Activated T-helper 1 cell treated with anti-CD3 and anti-CD28 coated beads, Interleukin-12 subunit alpha, Interleukin-12 subunit beta, Interleukin-2, Interleukin-4 antibody, amounts not matched to agents 30 ng/mL and 10 ng/mL and 1 ng/mL, durations not matched to agents 14 hours and 24 hours and 36 hours (primary cell): ENCODE measurements at places on chromosomes 7 and 10.

- no peak overlapping the region for H3K4me3 ChIP-seq
- H3K4me1 ChIP-seq, result no peaks in the 10 kb centered on the region
- H3K36me3 ChIP-seq, result no peaks in the 10 kb centered on the region
- H3K27ac ChIP-seq, result no peak overlapping the region
- DNase-seq, result no peak
- H3K27me3 ChIP-seq, result no peaks in the 10 kb centered on the region
Observed at GRCh38 chr10:130481936-130482335, 345.7 kb downstream of the GLRX3 start.

- H3K36me3 ChIP-seq, result peaks cover 8% of the 10 kb centered on the region
- no peak overlapping the region for H3K27ac ChIP-seq
- DNase-seq, result no peak
- no peaks in the 10 kb centered on the region for H3K27me3 ChIP-seq
Observed at GRCh38 chr10:74651565-74651964, 174.8 kb upstream of the KAT6B start.

GRCh38 chr10:127300868-127301321 is 104.5 kb upstream of the INSYN2A start:
- H3K27ac ChIP-seq, result no peak overlapping the region
- H3K4me1 ChIP-seq, result peaks cover 7% of the 10 kb centered on the region
- DNase-seq, result no peak
- no peak overlapping the region for H3K4me3 ChIP-seq
- H3K27me3 ChIP-seq, result peaks cover 27% of the 10 kb centered on the region

DNA sequence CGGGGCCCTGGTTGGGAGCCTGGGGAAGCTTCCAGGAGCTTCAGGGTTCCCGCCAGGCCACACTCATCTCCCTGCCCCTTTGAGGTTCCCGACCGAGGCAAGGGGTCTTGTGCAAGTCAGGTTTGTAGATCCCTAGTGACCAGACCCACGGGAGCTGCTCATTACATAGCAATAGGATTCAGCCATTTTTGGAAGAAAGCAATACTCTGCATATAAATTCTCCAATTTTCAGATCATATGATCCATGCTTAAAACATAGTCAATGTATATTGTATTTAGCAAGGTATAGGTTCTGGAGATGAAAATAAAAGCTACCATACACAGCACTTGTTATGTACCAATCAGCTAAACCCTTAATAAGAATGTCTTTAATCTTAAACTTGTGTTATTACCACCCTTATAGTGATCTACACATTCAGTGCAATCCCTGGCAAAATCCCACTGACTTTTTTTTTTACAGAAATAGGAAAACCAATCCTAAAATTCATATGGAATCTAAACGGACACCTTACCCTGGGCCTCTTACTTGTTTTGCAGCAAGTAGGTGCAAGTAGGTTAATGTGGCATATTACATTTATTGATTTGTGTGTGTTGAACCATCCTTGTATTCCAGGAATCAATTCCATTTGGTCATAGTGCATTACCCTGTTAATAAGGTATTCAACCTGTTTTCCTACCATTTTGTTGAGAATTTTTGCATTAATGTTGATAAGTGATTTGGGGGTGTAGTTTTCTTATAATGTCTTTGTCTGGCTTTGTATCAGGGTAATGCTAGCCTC is 13.8 kb upstream of the FKBP9 start:
- H3K27me3 ChIP-seq, result peaks cover 15% of the 10 kb centered on the region
- DNase-seq, result no peak
- H3K4me1 ChIP-seq, result peaks cover 29% of the 10 kb centered on the region
- peaks cover 17% of the 10 kb centered on the region for H3K36me3 ChIP-seq
- H3K27ac ChIP-seq, result peak overlapping the region; percentile 76

DNA sequence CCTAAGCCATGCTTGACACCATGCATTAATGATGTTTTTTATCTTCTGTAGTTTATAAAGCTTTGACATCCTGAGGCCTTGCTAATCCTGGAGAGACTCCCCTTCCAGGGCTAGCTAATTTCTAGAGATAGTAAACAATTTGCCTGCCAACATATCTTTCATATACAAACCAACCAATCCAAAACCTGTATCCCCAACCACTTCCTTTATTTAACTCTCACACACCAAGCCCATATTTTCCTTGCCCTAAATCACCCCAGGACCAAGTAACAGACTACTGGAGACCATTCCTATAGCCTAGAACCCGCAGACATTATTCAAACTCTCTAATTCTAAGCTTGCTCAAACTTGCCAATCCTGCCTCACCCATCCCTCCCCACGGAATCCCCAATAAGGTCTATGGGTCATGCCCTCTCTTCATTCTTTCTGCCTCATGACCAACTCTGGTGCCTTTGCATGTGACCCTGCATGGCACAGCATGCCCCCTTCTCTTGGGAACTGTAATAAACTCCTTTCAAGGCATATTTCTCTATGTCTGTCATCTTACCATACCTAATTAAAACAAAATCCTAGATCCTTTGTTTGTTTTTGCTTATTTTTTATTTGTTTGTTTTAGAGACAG is 116.6 kb upstream of the CACUL1 start:
- no peak for DNase-seq
- H3K36me3 ChIP-seq, result no peaks in the 10 kb centered on the region

DNA sequence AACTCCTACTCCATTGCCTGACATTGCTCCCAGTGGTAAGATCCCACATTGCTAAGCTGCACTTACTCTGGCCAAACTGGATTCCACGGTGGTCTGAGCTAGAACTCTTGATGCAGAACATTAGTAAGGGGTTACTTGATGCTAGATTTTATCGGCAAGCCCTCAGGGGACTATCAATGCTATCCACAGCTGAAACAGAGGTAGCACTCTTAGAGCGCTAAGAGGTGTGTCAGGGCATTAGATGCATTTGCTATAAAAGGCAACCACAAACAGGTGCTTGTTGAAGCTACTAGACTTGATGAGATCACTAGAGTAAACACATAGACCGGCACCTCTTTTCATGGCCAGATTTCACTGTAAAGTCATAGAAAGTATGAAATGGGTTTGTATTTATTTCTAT is 116.3 kb downstream of the MDFIC start:
- H3K4me1 ChIP-seq, result peaks cover 15% of the 10 kb centered on the region
- DNase-seq, result no peak
- no peak overlapping the region for H3K27ac ChIP-seq

DNA sequence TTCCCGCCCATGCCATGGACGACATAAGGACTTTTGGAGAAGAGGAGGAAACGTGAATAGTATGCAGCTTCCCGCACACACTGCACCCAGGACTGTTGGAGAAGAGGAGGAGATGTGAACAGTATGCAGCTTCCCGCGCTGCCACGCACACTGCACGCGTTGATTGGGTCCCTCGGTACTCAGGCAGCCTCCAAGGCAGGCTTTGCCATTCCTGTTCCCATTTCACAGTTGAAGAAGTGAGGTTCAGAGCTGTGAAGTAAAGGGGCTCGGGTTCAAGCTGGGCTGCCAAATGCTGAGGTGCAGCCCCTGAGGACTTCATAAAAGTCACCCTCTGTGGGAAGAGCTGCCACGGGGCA is 147.9 kb upstream of the FAM20C start:
- no peak overlapping the region for H3K27ac ChIP-seq
- no peak for DNase-seq
- H3K4me3 ChIP-seq, result no peak overlapping the region
- no peaks in the 10 kb centered on the region for H3K36me3 ChIP-seq

DNA sequence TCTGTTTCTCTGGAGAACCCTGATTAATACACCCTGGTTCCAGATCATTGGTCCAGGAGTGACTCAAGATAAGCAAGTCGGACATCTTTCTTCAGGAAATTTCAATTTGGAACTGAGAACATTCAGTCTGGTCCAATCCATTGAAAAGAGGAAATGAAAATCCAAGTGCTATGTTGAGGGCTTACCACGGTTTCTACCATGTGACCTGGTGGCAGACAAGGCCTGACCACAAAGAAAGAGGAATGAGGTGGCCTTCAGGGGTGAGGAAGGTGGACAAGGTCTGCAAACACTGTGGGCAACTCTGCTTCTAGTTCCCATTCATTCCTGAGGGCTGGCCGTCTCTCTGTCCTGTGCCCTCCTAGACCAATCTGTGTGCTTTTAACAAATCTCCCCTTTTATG is 149.2 kb upstream of the GHITM start:
- H3K27ac ChIP-seq, result no peak overlapping the region
- H3K27me3 ChIP-seq, result peaks cover 10% of the 10 kb centered on the region
- H3K4me1 ChIP-seq, result no peaks in the 10 kb centered on the region
- DNase-seq, result no peak

DNA sequence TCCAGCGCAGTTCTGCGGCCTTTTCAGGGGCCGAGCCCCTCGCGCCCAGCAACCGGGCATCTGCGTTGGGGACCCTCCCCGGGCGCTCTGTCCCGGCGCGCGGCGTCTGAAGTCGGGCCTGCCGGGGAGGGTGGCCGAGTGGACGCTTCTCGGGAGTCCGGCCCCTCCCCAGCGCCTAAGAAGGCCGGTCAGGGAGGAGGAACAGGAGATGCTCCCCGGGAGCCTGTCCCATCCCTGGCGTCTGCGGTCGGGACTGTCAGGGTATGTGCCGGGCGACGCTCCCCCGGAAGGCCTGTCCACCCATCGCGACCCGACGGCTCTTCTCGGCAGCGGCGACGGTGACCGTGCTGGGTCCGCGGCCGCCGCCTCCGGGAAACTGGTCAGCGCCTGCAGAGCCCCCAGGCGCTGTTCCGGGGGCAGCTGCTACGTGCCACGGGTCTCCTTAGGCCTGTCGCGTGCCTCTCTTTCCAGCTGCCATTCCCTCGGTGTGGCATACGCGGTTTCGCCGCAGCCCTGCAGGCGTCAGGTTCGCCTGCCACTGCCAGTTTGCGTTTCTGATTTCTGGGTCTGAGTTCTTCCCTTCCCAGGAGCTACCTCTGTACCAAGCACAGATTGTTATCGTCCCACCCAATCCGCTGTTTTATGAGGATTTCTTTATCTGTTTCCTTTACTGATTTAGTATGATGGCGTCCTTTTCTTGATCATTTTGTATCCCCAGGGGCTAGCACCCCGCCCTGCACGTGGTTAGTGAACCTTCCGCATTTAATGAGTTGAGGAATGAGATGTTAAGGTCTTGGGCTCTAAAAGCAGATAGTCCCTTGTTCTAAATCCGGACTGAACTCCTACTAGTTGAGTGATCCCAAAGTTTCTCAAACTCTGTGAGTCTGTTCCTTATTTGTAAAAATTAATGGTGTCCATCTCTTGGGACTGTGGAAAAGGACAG is 782 bp downstream of the IFIT5 start:
- H3K4me1 ChIP-seq, result peaks cover 76% of the 10 kb centered on the region
- peak overlapping the region; percentile 97 for H3K27ac ChIP-seq
- no peaks in the 10 kb centered on the region for H3K27me3 ChIP-seq
- DNase-seq, result peak; percentile 27

DNA sequence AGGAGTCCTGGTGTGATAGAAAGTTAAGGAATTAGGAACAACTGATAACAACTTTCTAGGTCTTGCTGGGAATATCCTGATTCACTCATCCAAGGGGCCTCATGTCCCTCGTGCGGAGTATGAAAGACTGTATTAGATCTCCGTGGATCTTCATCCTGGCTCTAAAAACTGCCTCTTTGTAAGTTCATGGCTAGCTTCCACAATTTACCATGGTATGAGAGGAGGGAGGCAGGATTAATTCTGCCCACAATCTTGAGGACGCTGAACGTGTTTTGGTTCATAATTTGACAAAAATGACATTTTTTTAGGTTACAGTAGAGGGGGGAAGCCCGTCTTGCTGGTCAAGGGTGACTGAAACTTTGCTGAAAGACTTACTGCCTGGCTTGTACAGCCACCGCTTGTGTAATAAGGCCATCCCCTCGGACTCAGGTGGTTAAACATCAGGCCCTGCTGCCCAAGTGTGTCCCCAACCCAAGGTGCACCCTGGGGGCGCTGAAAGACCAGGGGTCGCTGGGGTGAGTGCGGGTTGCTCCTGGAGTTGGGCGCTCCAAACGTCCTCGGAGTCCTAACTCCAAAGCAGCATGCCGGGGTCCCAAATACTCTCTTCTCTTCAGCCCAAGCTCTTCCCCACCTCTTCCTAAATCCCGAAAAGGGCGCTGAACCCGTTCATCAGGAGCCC is 733 bp downstream of the HIBADH start:
- H3K36me3 ChIP-seq, result peaks cover 2% of the 10 kb centered on the region
- peak overlapping the region; percentile 86 for H3K4me3 ChIP-seq
- no peaks in the 10 kb centered on the region for H3K27me3 ChIP-seq
- peaks cover 30% of the 10 kb centered on the region for H3K4me1 ChIP-seq
- DNase-seq, result no peak
- peak overlapping the region; percentile 75 for H3K27ac ChIP-seq

DNA sequence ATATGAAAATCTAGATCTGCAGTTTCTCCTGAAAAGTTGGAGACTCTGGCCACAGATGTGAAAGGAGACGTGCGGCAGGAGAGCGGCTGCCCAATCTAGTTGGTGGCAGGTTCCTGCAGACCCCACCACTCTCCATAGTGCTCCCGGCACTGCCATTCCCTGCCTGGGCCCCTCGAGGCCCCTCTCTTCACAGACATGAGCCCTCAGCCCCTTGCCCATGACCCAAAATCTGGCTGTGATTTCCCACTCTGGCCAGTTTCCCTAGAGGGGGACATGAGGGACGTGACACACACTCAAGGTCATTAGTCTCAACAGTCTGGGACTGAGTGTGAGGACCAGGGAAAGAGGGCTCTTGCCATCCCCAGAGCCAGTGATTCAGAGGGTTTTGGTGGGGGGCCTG is 138.7 kb downstream of the PTPN20 start:
- H3K4me1 ChIP-seq, result peaks cover 4% of the 10 kb centered on the region
- H3K27me3 ChIP-seq, result no peaks in the 10 kb centered on the region
- H3K27ac ChIP-seq, result no peak overlapping the region
- no peak for DNase-seq

GRCh38 chr10:123132576-123133477 is 2.9 kb upstream of the HMX3 start:
- peaks cover 23% of the 10 kb centered on the region for H3K4me1 ChIP-seq
- peak; percentile 74 for DNase-seq
- H3K27me3 ChIP-seq, result peaks cover 74% of the 10 kb centered on the region
- peaks cover 2% of the 10 kb centered on the region for H3K36me3 ChIP-seq
- H3K27ac ChIP-seq, result peak overlapping the region; percentile 85

- peaks cover 19% of the 10 kb centered on the region for H3K36me3 ChIP-seq
- no peaks in the 10 kb centered on the region for H3K4me1 ChIP-seq
- no peaks in the 10 kb centered on the region for H3K27me3 ChIP-seq
- no peak overlapping the region for H3K4me3 ChIP-seq
Observed at GRCh38 chr7:139602143-139602722, 78.7 kb downstream of the CLEC2L start.

DNA sequence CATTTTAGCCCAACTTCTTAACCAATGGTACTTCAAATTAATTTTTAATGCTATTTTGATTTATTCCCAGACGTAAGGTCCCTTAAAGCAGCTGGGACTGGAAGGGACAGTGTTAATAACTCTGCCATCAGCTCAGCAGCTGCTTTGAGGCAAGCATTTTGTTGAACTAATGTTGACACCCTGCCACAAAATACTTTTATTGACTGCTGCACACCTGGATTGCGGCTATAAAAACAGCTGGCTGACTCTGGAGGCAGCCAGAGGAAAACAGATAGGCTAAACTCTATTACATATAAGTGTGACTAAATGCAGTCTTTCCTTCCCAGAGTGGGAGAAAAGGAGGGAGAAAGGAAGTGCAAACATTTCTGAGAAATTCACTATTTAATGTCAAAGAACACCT is 77.6 kb downstream of the ETV1 start:
- H3K36me3 ChIP-seq, result no peaks in the 10 kb centered on the region
- no peak overlapping the region for H3K4me3 ChIP-seq
- H3K4me1 ChIP-seq, result peaks cover 17% of the 10 kb centered on the region
- no peaks in the 10 kb centered on the region for H3K27me3 ChIP-seq
